Activated CD8-positive, alpha-beta T cell treated with anti-CD3 and anti-CD28 coated beads for 36 hours (primary cell): ENCODE measurements at places on chromosomes 12 and 14.

DNA sequence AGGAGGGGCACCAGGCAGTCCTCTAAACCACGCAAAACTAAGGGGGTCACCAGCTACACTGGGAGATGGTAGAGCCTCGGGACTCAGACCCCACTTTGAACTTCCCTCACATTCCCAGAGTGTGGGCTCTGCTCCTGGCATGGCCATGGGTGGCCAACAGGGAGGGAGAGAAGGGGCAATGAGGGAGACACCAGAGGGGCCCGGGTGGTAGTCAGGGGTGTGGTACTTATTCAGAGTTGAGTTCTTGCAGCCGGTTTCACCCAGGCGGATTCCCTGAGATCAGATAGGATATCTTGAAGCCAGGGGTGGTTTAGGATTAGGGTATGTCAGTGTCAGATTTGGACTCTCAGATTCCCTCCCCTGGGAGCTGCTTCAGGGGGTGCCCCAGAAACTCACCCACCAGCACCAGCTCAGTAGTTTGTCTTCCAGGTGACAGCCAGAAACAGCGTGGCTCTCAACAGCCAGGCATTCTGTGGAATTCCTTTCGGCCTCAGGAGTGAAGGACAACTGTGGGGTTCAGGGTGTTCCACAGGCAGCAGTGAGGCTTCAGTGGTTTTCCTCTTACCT, 56.0 kb downstream of the ELK3 start:
- no peak for DNase-seq

GRCh38 chr14:87995500-87996290, 2.7 kb upstream of the GALC start:
- no peak for DNase-seq

DNA sequence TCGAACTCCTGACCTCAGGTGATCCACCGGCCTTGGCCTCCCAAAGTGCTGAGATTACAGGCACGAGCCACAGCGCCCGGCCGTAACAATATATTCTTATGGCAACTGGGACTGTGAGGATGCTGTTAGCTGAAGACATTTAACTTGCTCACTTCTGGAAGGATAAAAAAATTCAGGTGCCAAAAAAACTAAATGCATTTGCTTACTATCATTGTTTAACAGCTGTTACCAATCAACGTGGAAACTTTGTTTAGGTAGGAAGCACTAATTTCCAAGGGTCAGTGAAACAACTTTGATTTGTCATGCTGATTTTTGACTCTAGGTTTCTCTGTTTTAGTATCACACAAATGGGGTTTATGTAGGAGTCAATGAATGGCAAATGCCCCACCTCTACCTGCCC, 297.3 kb downstream of the ERC1 start:
- no peak for DNase-seq

- no peak for DNase-seq
Observed at GRCh38 chr12:109202770-109203169, 86.4 kb downstream of the ACACB start.

- no peak for DNase-seq
Observed at GRCh38 chr14:77347751-77348150, 26.9 kb downstream of the GSTZ1 start.

- no peak for DNase-seq
Observed at GRCh38 chr12:127238107-127238506, 1028.9 kb upstream of the TMEM132C start.
